ENCODE measurements at places on chromosomes 3 and 15. TPM values are rescaled to one million over a fixed set of nuclear protein-coding genes. Genes with fewer than 3 reads are reported as not detected.

DNA sequence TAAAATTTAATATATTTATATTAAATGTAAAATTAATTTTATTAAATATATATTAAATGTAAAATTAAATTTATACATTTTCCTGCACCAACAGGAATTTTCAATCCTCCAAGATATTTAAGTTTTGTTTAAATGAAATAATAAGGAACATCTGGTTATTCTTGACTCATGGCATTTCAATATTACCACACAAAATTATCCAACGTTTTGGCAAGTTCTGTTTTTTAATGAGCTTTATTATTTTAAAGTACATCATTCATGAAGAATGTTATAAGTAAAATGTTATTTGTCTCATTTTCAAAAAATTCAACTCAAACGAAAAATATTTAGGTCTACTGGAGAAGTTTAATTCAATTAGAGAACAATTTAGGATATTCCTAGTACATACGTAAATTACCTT is 811.4 kb downstream of the NAALADL2 start:
- no peak for DNase-seq

DNA sequence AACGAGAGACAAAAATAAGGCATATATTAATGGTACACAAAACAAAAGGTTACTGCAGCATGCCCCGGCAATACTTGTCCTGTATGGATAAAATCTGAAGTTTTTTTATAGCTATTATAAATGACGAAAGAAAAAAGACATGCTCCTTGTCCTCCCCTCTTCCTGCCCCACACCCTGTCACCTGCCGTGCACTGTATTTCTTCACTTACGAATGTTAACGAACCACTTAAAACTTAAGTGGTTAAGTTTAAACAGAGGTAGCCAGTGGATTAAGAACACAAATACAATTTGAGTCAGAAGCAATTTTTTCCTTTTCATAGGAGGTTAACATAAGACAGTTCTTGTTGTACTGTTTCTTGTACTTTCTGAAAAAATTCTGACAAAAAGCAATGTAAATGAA is 799.1 kb upstream of the NECTIN3 start:
- DNase-seq = no peak

DNA sequence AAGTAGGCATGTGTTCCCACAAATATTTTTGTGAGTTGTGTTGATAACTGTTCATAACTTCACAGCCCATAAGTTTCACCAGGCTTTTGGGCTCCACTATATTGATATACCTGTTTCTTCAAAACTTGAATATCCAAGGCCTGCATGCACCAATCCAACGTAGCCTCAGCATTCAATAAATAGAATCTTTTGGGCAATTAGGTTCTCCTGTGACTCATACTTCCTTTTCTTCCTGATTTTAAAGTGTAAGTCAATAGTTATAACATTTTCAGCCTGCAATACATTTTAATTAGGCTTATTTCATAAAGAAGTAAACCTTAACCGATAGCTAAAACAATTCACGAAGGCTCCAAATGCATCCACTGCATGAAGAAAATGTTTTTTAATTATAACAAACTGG is 97.8 kb upstream of the SPRED1 start:
- no peak for DNase-seq

DNA sequence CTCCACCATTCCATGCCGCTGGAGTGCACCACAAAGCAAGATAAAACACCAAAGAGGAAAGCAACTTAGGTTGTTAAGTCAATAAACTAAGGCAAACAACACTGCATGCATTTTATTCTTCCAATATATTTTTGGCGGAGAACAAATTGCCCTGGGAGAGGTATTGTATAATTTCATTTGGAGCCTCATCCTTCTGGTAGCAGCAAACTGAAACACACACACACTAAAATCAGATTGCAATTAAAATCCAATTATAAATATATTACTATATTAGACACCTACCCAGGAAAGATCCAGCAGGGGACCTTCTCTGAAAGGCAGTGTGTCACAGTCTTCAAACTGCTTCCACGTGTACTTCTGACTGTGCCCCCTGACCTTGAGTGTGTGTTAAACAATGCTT is 102.3 kb downstream of the RORA start:
- no peak for DNase-seq

- DNase-seq = no peak
Measured at GRCh38 chr3:196624907-196625306, 14.6 kb upstream of the NRROS start.

GRCh38 chr3:81620849-81621248 is 140.6 kb downstream of the GBE1 start:
- no peak for DNase-seq

DNA sequence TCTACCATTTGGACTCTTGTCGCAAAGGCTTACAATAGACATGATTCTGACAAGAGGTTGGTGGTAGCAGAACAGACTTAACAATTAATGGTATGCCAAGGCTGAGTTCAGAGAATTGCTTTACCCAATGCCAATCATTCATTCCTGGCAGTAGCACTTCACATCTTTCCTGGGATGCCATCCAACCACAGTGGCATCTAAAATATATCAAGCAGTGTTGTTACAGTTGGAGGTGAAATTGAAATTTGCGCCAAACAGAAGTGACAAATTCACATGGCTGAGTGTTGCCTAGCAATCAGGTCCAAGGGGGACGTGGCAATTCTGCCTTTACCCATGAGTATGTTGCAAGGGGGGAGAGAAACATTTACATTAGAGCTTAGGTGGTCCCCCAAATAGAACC is 21.0 kb upstream of the DPH6 start:
- no peak for DNase-seq

DNA sequence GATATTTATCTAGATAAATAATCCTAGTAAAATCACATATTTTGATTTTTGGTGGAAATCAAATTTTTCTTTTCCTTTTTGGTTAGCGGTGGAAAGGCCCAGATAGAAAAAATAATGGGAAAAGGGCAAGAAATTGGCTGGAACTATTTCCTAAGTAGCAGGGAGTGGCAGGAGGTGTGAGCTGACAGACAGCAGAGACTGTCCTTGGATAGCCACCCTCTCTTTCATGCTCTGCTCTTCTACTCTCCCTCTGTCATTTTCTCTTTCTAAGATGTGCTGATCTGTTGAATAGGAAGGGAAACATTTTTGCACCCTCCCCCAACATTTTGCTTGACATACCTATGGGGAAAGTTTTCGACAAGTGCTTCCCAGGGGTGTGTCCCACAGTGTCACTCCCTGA is 18.9 kb upstream of the ONECUT1 start:
- DNase-seq = no peak

DNA sequence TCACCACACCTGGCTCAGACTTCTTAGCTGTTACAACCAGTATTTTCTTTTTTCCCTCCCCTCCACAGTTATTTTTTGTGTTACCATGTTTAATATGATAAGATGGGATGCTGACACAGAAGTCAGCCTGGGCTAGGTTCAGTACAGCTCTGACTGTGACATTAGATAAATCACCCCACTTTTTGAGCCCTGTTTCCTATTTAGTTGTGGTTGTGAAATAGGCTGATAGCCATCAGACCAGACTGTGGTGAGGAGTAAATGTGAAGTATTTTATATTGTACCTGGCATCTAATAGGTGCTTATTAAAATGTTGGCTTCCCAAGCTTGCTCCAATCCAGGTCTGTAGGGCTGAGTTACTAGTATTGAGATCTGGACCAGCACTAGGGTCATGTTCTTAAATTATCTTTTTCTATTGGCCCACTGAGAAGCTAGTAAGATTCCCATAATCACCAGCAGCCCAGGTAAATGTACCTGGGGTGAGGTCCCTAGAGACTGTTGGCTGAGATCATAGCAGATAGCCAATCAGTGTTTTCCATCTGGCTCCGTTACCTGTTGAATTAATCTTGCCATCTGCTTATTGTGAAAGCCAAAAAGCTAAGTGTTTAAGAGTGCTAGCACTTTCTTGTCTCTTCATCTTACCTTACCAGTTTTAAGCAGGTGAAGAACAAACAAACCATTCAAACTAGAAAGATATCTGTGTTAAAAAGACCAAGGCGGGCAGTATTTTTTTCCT is 61.0 kb downstream of the CCK start:
- no peak for DNase-seq

- no peak for DNase-seq
Measured at GRCh38 chr3:171159024-171159821, 132.7 kb upstream of the SLC2A2 start.

CPNE4 gene
- total RNA-seq = not detected

TMEM41A gene
- total RNA-seq = 25.4 TPM

LHFPL4 gene
- total RNA-seq = not detected

MCTP2 gene
- total RNA-seq = 49.8 TPM

PCYT1A gene
- total RNA-seq = 54.2 TPM
